ENCODE measurements at places on chromosomes 2 and 18.

- no peak for DNase-seq
Observed at GRCh38 chr2:207041279-207041678, 102.0 kb downstream of the CPO start.

- no peak for DNase-seq
Observed at GRCh38 chr2:239891698-239892097, 133.4 kb downstream of the NDUFA10 start.

DNA sequence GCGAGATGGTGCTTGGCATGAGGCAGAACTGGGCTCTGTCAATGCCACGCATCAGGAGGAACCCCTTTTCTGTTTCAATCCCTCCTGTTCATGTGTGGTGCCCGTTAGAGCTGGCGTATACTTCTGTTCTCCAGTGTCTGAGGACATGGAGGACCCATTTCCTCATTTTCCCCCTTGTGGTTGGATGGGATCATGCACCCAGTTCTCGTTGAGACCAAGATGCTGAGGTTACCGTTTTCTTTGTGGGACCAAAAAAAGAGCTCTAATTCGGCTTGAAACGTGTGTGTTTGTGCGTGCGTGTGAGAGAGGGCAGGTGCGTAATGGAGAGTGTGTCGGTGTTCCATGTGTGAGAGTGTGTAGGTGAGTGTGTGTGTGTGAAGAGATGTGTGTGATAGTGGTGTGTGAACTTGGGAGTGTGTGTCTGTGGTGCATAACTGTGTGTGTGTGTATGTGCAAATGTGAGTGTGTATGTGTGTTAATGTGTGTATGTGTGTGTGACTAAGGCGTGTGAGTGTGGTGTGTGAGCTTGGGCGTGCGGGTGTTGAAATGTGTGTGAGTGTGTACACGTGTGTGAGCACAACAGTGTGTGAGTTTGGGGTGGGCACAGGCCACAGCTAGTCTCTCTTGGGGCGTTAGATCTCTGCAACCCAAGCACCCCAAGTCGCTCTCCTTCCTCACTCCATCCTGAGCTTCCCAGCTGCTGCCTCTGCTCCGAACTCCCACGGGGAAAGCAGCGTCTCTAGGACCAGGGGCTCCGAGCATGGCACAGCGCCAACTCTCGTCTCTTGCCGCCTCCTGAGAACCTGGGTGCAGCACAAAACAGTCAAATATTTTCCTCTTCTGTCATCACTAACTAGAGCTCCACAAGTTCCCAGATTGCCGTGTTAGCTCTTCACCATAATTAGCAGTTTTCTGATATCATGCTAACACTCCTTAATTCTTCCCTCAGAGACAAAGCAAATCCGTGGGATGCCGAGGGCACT lies 75.8 kb downstream of the LONRF2 start:
- DNase-seq, result no peak

- DNase-seq, result no peak
Observed at GRCh38 chr2:165420231-165420630, 49.3 kb upstream of the CSRNP3 start.

DNA sequence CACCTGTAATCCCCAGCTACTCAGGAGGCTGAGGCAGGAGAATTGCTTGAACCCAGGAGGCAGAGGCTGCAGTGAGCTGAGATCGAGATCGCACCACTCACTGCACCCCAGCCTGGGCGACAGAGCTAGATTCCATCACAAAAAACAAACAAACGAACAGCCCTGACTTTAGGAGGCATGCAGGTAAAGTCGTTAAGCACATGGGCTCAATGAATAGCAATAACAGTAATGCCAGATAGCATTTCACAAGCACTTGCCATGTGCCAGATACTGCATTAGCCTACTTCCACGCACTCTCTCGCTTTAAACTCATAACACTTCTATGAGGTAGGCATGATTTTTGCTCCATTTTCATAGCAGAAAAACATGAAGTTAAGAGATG lies 135.6 kb upstream of the KLHL14 start:
- DNase-seq, result no peak

DNA sequence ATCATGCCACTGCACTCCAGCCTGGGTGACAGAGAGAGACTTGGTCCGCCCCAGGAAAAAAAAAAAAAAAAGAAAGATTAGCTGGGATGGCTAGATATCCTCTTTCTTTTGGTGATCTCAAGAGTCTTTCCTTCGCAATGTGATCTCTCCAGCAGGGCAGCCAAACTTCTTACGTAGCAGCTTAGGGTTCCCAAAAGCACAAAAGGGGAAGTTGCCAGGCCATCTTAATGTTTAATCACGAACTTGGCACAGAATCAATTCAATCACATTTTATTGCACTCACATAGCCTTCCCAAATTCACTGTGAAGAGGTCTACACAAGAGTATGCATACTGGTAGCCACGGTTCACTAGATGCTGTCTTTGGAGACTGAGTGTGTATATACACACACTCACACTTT lies 53.1 kb downstream of the VIL1 start:
- DNase-seq, result no peak
